ENCODE measurements at places on chromosomes 3 and 15. TPM values are rescaled to one million over a fixed set of nuclear protein-coding genes. Genes with fewer than 3 reads are reported as not detected.

CCR1 gene
- total RNA-seq = 0.59 TPM

RTP3 gene
- not detected for total RNA-seq

CHRFAM7A gene
- not detected for total RNA-seq

NANOGP8 gene
- not detected for total RNA-seq

COMMD4 gene
- total RNA-seq = 145 TPM

FLNB gene
- 104 TPM for total RNA-seq

MITF gene
- total RNA-seq = 4.3 TPM

DVL3 gene
- 21.9 TPM for total RNA-seq

GPR149 gene
- not detected for total RNA-seq

RASGRP1 gene
- 0.12 TPM for total RNA-seq

PLA2G4D gene
- not detected for total RNA-seq

ICE2 gene
- total RNA-seq = 32.2 TPM

CCDC54 gene
- total RNA-seq = not detected

GOLGA8G gene
- total RNA-seq = not detected

GOLGA6L7 gene
- total RNA-seq = not detected

CRABP1 gene
- total RNA-seq = not detected

GOLGA8Q gene
- not detected for total RNA-seq

SPATA12 gene
- total RNA-seq = not detected

CORO2B gene
- total RNA-seq = 5.9 TPM

Measured in RPMI7951 (cell line).